Tibial artery (tissue), 4 donors: ENCODE measurements at places on chromosomes 4 and X.

GRCh38 chrX:42491137-42491907, 286.6 kb downstream of the PPP1R2C start:
- no peak for DNase-seq

DNA sequence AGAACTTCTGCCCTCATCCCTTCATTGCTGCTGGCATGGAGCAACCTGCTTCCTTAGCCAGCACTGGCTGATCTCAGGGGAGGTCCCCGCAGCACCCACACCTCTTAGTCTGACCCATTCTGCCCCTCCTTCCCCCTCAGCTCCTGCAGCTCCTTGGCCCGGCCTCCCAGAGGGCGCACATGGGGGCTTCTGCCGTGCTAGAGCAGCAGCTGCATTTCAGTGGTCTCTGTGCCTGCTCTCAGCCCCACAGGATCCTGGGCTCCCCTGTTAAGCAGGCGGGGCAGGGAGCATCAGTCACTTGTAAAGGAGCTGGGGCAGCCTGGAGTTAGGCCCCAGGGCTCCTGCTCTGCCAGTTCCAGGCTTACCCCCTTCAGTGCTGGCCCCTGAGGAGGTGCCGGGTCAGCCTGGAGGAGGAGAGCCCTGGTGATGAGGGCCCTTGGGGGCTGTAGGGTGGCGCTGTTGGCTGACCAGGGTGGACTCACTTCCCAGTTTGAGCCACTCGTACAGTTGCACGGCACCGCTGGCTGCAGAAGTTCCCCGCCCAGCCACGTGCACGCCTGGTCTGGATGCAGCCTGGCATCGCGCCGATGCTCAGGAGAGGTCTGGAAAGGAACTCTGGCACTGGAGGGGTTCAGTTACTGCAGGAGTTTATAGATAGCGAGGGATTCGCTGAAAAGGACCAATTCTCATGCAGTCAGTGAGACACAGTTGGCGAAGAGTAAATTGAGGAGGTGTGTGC, 85.1 kb upstream of the PSAPL1 start:
- no peak for DNase-seq

GRCh38 chr4:6501171-6501570, 28.8 kb upstream of the PPP2R2C start:
- no peak for DNase-seq

DNA sequence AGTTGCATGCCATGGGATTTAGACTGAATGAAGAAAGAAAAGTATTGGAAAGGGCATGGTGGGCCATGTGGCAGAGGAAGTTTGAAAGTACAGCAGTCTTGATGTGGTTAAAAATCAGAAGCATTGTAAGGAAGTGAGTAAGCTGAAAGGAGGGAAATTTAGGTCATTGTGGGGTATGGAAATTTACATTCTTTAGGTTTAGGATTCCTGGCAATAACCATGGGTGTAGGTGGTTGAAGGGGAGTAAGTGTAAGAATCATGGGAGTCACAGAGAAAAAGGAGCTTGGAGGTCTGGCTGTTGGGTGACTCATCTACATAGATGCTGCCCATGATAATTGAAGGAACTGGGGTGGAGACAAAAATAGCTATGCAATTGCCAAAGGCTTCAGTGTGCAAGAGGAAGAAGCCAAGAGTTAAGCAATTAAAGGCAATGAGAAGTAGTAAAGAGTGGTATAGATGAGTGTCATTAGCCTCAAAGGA, 243.8 kb upstream of the LDB2 start:
- no peak for DNase-seq

DNA sequence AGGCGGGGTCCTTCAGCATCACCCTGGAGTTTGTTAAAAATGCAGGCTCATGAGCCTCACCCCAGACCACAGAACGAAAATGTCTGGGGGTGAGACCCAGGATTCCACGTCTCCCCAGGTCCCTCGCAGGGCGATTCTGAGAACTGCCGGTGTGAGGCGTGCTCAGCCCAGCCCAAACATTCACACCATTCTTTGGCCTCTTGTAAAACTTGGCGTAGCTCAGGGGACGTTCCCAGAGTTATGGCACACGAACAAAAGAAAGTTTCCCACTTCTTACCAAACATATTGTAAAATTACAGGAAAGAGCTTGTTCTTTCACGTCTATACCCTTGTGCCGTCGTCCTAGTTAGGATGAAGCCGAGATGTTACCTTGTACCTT, 12.9 kb downstream of the CD99 start:
- peak; percentile 62 for DNase-seq

GRCh38 chr4:4549534-4549933, 7.7 kb upstream of the STX18 start:
- no peak for DNase-seq

DNA sequence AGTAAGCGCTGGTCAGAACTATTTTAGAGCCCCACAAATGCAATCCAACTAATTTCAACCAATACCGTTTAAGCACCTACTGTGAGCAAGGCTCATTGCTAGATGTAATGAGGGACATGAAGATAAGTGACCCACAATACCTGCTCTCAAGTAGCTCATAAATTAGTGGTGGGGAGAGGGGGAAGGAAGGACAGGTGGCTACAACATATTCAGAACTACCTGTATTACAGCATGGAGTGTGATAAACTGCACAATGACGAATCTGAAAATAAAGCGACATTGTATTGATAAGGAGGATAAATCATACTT, 311.6 kb upstream of the DIAPH2 start:
- DNase-seq, result no peak

DNA sequence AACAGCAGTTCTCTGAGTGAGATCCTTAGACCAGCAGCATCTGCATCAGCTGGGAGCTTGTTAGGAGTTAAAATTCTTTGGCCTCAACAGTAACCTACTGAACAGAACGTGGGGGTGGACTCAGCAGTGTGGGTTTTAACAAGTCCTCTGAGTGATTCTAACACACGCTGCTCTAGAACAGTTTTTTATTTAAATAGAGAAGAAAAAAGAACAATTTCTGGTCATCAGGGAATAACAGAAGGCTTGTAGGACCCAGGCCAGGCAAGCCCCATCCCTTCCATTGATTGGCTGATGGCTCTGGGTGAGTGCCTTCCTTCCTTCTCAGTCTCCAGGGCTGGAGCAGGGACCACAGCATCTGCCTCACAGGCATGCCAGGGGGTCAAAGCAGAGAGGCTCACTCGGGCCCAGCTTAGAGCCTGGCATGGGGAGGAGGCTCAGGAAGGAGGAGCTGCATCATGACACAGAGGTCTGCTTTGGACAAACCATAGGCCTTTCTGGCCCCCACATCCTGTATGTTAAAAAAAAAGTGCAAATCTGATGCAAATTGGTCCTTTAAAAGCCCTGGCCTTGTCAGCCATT, 56.7 kb downstream of the JAKMIP1 start:
- DNase-seq, result no peak

- no peak for DNase-seq
Measured at GRCh38 chr4:178426871-178427270, 984.6 kb upstream of the AGA start.

DNA sequence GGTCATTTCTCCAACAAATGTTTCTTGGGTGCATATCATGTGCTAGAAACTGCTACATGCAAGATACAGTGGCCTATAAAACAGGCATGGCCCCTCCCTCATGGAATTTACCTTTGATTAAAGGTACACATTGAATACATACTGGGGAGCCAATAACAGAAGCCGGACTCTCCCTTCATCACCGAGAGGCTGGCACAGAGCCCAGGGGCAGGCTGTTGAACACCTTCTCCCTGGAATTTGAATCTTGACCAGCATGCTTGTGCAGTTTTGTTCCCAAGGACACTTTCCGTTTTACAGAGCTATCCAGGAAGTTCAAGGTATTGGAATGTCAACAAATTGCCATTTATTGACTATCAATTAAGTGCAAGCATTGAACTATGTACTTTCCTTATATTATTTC, 33.2 kb downstream of the PPARGC1A start:
- no peak for DNase-seq

GRCh38 chrX:153763298-153763932, 634 bp upstream of the PLXNB3 start:
- no peak for DNase-seq

DNA sequence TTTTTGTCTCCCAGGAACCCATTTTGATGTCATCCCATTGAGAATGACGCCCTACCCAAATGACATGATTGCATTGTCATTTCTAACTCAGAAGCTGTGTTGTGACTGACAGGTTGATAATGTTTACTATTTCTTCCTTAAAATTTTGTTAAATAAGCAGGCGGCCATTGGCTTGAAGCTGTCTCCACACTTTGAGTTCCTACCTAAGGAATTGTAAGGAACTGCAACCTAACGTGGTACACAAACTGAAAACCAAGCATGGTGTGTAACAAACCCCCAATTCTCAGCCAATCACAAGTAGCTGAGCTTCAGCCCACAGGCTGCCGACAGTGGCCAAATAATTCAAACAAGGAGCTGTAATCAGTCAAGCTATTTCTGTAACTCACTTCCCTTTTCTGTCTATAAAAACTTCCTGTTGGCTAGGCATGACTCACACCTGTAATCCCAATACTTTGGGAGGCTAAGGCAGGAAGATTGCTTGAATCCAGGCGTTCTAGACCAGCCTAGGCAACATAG, 2.9 kb upstream of the MND1 start:
- no peak for DNase-seq

GRCh38 chr4:24975510-24975909, 55.2 kb downstream of the LGI2 start:
- DNase-seq, result peak; percentile 43

- DNase-seq, result no peak
Measured at GRCh38 chr4:23685471-23685870, 204.4 kb downstream of the PPARGC1A start.

DNA sequence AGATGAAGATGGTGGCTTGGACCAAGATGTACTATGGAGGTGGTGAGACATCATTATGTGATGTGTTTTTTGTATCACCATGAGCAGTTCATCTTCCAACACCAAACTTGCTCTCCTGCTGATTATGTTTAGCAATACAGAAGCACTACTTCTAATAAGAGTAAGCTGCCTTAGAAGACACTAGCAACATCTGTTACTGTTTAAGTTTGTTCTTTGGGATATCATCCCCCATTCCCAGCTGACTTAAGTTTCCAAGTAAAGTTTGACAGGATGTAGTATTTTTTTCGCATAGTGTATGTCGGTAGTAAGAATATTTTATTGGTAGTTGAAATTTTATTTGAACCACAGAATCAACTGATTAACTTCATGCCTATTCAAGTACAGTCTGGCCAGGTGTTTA, 123.5 kb upstream of the BMPR1B start:
- DNase-seq, result no peak

DNA sequence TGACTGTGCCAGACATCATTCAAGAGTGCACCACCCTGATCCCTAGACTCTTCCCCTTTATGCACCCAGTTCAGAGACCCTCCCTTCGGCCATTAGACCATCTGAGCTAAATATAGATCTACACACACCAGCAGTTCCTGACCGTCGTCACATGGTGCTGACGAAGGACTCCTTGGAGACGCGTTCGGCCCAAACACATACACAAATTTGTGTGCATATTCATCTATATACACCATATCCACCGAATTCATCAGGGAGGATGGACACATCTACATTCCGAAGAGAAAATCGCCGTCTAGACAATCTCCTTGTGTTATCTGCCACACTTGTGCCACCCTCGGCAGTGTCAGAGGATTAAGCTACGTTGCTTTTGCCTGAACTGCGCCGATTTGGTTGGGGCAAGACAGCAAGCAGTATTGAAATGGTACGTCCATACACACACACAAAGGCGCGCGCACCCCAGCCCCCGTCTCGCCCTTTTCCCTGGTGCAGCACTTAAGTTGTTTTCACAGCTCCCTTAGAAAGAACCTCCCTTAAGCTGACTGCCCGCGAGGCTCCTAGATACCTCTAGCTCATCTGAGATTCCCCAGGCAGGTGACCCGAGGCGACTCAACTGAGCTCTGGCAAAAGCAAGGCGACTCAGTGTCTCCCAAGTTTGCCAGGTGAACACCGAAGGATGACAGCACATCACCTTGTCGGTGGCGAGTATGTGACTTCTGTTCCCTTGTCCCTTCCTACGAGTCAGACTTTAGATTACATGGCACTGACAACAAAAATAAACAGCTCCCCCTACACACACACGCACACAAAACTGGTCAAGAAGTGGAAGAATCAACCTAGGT, 1.0 kb downstream of the RASGEF1B start:
- peak; percentile 72 for DNase-seq

DNA sequence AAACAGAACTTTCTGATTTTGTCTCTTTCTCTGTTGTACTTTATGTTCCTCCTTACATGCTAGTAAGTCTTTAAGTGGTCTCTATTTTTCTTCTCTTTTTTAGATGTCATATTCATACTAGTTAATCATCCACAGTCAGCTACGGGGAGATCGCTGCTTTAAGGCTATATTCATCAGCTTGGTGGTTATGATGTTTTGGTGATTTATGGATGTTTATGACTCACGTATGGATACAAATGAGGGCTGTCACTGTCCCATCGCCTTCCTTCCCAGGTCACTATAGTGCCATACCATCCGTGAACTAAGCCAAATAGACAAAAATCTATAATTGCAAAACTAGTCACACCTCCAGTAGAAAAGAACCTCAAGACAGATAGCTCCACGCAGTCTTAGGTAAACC, 296.8 kb upstream of the AADAT start:
- no peak for DNase-seq

- DNase-seq, result no peak
Measured at GRCh38 chr4:104906276-104906675, 240.4 kb upstream of the TET2 start.

DNA sequence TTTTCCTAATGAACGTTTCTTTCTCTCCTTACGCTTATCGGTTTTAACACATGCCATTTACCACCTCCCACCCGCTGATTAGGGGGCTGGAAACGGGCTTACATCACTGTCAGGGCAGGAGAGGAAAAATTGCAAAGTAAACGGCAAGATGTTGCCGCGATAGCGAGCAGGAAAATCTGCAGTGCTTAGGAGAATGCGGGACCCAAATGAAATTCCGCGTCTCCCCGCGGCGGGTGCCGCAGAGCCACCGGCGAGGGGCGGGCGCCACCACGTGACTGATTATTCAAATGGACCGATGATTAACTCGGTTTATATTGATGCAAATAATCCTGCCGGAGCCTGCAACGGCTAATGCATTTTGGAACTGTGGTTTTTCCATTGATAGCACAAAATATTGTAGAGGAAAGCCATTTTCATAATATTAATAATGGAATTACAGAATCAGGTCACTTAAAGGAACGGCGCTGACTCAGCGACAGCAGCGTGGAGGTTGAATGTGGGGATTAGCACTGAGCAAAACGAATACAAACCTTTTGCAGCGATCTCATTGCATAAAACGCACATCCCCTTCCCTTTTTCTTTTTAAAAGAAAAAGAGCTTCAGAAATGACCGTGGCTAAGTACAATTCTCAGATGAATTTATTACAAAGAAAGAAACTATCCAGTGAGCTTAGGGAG, 224.2 kb downstream of the STIM2 start:
- DNase-seq, result no peak

DNA sequence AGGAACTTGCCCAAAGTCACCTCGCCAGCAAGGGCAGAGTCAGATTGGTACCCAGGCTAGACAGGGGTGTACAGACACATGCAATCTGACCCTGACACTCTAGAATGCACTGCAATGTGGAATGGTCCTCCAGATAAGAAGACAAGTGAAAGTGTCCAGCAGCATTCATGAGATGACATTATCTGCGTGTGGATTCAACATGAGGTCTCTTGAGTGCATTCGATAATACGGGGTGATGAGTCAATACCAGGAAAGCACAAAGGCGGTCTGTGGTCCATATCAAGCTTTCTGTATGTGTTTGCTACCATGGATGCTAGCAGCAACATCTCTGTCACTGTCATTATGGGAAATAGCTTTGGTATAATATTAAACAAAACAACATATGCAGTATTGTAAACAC, 6.8 kb upstream of the XAGE3 start:
- DNase-seq, result no peak
